ENCODE measurements at places on chromosomes 13 and 19.

DNA sequence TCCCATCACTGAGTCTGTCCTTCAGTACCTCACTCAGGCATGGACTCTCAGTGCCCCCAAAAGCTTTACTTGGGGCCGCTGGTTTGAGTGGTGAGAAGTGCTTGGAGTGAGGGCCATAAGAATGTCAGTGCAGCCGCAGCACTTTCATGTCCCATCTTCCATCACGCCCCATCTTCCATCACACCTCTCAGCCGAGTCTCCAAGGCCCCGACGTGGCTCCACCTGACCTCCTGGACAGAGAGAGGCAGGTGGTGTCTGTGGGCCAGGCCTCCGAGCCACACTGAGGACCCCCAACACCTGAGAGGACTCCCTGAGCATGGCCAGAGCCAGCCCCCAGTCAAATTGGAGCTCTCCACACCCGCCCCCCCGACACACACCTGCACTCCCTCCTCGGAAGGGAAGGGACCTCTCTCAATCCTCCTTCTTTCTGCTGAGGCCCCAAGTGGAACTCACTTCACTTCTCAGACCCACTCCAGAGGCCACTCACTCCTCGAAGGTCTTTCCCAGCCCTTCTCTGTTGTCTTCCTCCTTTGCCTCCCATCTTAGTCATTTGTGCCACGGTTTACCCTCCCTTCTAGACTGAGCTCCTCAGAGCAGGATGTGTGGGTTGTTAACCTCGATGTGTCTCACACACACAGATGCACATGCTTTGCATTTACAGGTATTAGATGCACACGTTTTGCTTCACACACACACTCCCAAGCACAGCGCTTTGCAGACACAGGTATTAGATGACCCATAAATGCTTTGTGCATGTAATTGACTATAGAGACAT is 65.7 kb upstream of the ATP12A start:
- DNase-seq: no peak

- DNase-seq: no peak
Measured at GRCh38 chr13:24216176-24216575, 55.7 kb downstream of the SPATA13 start.

DNA sequence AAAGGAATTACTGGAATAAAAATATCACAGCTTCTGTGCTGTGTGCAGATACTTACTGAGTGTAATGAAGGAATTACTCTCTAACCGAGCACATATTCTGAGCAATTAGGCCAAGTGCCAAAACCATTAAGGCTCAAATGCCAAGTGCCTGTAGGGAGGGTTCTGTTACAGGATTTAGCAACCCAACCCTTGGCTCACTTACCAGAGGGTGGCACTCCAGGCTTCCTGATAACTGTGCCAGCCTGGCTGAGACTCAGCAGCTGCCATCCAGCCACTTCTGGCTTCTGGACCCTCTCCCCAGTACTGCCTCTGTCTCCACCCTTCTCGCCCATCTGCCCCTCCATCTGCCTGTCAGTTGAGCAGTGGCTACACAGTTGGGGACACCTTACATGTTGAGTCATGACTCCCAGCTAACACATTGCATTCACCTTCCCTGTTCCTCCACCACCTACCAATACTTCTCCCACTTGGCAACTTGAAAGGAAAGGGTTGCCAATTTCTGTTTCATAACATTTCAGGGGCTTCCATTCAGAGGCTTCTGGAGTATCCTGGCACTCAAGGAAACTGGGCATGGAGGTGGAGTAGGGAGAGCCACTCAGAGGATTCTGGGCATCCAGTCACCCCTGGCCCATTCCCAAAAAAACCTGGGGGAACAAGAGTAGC is 110.5 kb downstream of the COG6 start:
- peak; percentile 74 for DNase-seq

DNA sequence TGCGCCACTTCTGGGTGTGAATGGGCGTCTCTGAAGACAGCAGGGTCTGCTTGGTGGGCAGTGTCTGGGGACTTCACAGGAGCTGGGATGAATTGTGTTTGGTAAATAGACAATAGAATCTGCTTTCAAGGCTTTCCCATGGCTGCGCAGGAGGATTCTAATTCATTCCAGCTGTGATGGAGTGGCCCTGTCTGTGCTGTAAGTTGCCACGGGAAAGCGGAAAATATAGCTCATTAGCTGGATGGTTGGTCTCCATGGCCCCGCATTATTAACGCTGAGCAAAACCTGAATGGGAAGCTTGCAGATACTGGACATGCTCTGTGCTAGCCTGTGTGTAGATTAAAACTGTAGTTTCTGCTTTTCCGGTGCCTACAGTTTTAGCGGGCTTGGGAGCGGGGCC is 15.6 kb upstream of the C1QTNF9 start:
- DNase-seq: no peak

DNA sequence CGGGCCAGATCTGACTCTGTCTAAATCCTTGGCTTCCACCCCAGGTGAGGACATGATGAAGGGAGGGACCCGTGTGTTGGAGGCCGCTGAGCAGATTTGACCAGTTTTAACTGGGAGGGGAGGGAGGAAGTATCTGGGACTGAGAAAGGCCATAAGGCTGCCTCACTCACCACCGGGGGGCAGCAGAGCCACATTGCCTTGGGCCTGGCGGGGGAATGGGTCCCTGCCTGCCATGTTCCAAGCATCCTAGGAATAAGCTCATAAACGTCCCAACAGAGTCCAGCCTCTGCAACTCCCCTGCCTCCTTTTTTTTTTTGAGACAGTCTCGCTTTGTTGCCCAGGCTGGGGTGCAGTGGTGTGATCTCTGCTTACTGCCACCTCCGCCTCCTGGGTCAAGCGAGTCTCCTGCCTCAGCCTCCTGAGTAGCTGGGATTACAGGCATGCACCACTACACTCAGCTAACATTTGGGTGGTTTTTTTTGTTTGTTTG is 15.5 kb downstream of the MAST3 start:
- peak; percentile 93 for DNase-seq

- DNase-seq: no peak
Measured at GRCh38 chr13:71610876-71611275, 256.1 kb downstream of the DACH1 start.

DNA sequence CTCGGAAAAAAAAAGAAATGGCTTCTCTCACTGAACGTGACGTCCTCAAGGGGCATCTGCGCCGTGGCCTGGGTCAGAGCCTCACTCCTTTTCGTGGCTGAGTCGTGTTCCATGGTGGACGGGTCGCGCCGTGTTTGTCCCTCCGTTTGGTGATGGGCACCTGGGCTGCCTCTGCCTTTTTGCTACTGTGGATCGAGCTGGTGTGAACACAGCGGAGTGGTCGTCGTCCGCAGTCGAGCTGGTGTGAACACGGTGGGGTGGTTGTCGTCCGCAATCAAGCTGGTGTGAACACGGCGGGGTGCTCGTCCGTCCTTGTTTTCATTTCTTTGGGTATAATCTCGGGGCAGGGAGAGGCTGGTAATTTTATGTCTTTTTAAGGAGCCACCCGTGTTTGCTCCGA is 11.6 kb downstream of the HCN2 start:
- no peak for DNase-seq

GRCh38 chr13:47114030-47114429 is 217.2 kb upstream of the HTR2A start:
- DNase-seq: no peak

GRCh38 chr19:10226376-10227025 is 4.6 kb downstream of the S1PR2 start:
- peak; percentile 54 for DNase-seq

- DNase-seq: peak; percentile 45
Measured at GRCh38 chr19:40523322-40524047, 53.2 kb upstream of the SHKBP1 start.

GRCh38 chr13:48761256-48761655 is 107.5 kb downstream of the CYSLTR2 start:
- no peak for DNase-seq

GRCh38 chr13:79382545-79383275 is 23.3 kb downstream of the RBM26 start:
- no peak for DNase-seq

DNA sequence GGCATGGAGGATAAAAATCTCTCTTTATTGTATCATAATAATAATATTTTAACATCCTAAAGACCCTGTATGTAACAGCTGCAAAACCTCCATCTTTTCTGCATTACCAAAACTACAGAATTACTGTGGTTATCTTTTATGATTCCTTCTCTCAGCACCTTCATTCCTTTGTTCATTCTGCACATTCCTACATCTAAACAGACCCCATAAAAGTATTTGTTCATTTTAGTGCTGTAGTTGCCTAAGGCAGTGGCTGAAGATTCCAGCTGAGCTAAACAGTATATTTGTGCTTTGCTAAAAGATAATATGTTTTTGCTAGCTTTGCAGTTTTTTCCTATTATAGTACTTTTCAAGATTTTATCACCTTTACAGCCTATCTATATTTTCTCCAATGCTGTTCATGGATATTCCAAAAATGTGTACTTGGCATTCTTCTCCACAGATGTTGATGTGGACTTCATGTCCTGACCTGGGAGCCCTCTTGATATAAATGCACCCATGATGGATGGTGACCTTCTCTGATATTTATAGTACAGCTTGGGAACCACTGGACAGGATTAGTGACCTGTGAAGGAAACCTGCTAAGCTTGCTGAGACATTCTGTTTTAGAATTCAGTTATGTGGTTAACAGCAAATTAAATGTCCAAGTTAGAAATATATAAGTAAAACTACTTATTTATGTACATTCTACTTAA is 2832.9 kb upstream of the PCDH20 start:
- no peak for DNase-seq

GRCh38 chr19:5138606-5139582 is 170.0 kb downstream of the KDM4B start:
- DNase-seq: peak; percentile 47

GRCh38 chr13:108328848-108329247 is 59.3 kb downstream of the TNFSF13B start:
- DNase-seq: no peak

DNA sequence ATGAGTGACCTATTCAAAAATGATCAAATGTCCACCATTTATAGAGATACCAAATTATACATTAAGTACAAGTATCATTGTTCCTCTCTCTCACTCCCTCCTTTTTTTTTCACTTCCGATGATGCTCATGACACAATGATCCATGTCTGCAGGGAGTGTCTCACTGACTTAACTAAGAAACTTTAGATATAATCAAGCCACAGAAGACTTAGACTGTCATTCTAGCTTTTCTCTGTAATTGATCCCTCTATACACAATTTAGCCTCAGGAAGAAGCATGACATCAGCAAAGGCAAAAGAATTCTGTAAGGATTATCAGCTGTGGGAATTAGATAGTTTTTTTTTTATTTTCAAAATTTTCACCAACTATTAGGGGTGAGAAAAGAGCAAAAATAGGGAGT is 734.9 kb upstream of the PCDH9 start:
- DNase-seq: no peak

- DNase-seq: no peak
Measured at GRCh38 chr19:13209484-13210338, 59.5 kb downstream of the IER2 start.

DNA sequence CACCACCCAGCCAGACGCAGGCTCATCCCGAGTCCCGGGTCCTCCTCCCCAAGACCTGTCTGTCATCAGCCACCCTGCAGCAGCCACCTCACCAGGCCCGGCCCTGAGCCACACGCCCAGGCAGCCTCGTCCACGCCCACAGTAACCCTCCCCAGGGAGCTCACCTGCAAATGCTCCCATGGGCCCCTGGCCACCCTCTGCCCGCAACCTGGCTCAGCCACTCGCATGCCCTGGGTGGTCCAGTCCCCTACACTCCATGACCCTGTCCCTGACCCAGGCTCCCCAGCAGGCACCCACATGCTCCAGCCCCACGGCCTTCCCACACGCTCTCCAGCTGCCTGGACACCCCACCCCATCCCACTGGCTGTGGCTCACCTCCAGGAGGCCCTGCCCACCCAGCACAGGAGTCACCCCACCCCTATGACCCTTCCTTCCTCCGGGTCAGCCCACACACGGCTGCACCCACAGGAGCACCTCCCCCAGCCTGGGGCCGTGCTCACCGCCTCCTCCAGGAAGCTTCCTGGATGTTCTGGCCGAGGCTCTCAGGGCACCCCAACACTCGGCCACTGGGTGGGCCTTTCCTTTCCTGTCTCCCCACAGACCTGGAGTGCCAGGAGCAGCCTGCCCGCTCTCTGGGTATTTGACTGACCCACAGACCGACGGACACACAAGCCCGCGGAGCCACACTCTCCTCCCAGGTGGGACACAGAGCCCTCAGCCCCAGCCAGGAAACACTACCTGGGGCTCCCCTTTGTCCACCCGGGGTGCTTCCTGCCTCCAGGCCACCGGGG is 3.6 kb downstream of the TMEM259 start:
- no peak for DNase-seq

GRCh38 chr13:32213626-32214025 is 101.5 kb downstream of the ZAR1L start:
- no peak for DNase-seq
